ENCODE measurements at places on chromosomes 5 and 9. TPM values are rescaled to one million over a fixed set of nuclear protein-coding genes. Genes with fewer than 3 reads are reported as not detected.

The C9orf40 gene
- total RNA-seq, result 1.3 TPM

The DMGDH gene
- 2.7 TPM for total RNA-seq

The RANBP17 gene
- 2.1 TPM for total RNA-seq

The CNTFR gene
- total RNA-seq, result under 0.01 TPM

The PCDHB11 gene
- total RNA-seq, result 0.18 TPM

The DMRT3 gene
- total RNA-seq, result not detected

The PPP1R26 gene
- total RNA-seq, result 9.5 TPM

The UTP15 gene
- 14.5 TPM for total RNA-seq

The BTNL8 gene
- total RNA-seq, result not detected

The RGMB gene
- 30.3 TPM for total RNA-seq

The PCDHGA7 gene
- total RNA-seq, result 4.1 TPM

The WDR5 gene
- total RNA-seq, result 12.5 TPM

The TRAF2 gene
- 6.3 TPM for total RNA-seq

The TUSC1 gene
- 5.0 TPM for total RNA-seq

The SPINK6 gene
- 15.6 TPM for total RNA-seq

The CXCL14 gene
- 0.37 TPM for total RNA-seq

The NPR3 gene
- total RNA-seq, result 422 TPM

The ESM1 gene
- 0.57 TPM for total RNA-seq

The RETREG1 gene
- total RNA-seq, result 0.92 TPM

The PCAT7 gene
- total RNA-seq, result not detected

The PCDHGC4 gene
- 1.7 TPM for total RNA-seq

The PTGS1 gene
- total RNA-seq, result 52.2 TPM

The TOR4A gene
- total RNA-seq, result 13.5 TPM

The TMEM171 gene
- 1.1 TPM for total RNA-seq

The GALNT12 gene
- 76.2 TPM for total RNA-seq

The ABO gene
- not detected for total RNA-seq

The PCDHA4 gene
- total RNA-seq, result 0.14 TPM

The HRCT1 gene
- total RNA-seq, result 0.14 TPM

The FAM153A gene
- total RNA-seq, result not detected

The SH2D3C gene
- under 0.01 TPM for total RNA-seq

The TXNDC8 gene
- total RNA-seq, result not detected

The CCDC112 gene
- 4.1 TPM for total RNA-seq

The COL5A1 gene
- total RNA-seq, result 247 TPM

The LIFR gene
- total RNA-seq, result 49.4 TPM

The SPATA31D4 gene
- total RNA-seq, result not detected

The STK32A gene
- total RNA-seq, result 1.3 TPM

The PTPA gene
- total RNA-seq, result 129 TPM

The PTPRD gene
- 6.9 TPM for total RNA-seq

The SLC25A2 gene
- 0.18 TPM for total RNA-seq

The GARIN3 gene
- not detected for total RNA-seq

The IFNA13 gene
- total RNA-seq, result not detected

The PLAC8L1 gene
- not detected for total RNA-seq

The GAS1 gene
- total RNA-seq, result 85.8 TPM

The IL13 gene
- not detected for total RNA-seq

The CCL27 gene
- total RNA-seq, result not detected

The CD14 gene
- 8.8 TPM for total RNA-seq

Data from smooth muscle cell of bladder (primary cell).